OCI-M1 (cell line): ENCODE measurements at places on chromosomes 11 and 22.

- DNase-seq: no peak
Observed at GRCh38 chr11:43833657-43834073, 47.0 kb upstream of the ALKBH3 start.

GRCh38 chr22:21994881-21995444, 12.4 kb upstream of the TOP3B start:
- no peak for DNase-seq

DNA sequence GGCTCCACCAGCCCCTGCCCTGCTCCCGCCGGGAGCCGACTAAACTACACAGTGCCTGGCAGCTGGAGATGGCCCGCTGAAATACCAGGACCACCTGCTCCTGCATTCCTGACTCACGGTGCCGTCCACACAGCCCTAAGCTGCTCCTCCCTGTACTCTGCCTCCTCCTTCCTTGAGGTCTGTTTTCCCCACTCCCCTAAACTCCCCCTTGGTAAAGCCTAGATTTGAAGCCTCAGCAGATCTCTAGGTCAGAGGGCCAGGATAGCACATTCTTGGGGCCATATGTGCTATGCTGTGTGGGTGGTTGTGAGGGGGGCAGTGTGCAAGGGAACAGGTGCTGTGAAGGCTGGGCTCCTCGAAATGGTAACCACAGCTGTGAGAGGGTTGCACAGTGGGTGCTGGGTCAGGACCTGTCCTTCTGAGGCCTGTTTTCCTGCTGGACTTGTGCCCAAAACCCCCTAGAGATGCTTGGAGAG, 9.7 kb downstream of the LRFN4 start:
- DNase-seq: no peak

GRCh38 chr22:43110927-43111623, 525 bp downstream of the BIK start:
- no peak for DNase-seq

DNA sequence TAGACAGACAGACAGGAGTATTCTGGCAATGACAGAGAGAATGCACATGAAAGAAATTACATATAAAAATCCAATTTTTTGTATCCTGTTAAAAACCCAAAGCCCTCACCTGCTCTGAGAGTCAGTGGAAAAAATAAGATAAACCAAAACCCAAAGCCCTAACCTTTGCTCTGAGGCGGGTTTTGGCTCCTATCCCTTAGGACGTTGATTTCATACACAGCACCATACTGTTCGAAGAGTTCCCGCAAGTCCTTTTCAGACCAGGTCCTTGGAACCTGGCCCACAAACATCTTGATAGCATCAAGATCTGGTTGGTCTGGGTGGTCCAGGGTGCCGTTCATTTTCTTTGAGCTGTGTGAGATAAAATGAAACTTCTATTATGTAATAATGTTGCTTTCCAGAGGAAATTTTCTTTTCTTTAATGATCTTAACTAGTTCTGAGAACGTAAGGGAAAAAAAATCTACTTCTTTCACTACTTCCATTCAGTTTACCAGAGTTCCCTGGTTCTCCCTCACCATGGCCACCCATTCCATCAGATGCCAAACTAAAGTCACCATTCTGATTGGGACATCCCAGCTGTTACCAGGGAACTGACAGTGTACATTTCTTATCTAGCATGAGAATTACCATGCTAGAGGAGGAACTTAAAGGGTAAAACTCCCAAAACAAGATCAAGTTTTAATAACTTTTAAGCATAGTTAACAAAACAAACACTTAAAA, 39.9 kb upstream of the RAPSN start:
- DNase-seq: peak; percentile 24

- no peak for DNase-seq
Observed at GRCh38 chr11:47186700-47187695, 764 bp upstream of the PACSIN3 start.

GRCh38 chr22:46579751-46580449, 40.3 kb upstream of the GRAMD4 start:
- no peak for DNase-seq

DNA sequence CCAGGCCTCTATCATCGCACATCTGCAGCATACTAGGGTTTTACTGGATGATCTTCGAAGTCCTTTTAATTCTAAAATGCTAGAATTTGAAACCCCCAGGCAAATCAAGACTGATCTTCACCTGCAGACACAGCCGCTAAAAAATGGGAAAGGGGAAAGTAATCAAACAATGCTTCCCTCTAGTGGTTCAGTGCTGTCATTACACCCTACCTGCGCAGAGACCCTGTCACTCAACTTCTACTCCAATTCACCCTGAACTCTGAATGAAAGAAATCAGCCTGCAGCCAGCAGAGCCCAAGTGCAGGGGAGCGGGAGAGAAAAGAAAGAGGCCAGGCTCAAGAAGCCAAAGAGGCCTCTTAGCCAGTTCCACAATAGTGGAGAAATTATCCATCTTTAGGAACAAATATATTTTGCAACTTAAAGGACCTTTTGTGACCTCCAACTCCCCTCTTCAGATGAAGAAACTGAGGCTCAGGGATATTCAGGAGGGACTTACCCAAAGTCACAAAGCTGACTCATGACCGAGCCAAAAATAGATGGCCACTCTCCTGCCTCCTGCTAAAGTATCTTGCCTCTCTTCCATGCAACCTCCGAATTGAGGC, 33.0 kb downstream of the SERGEF start:
- peak; percentile 57 for DNase-seq

GRCh38 chr11:45917623-45918330, at the start of gene PEX16:
Gene PEX16, minus strand, starts transcription at chr11:45917877. Its CDS starts 66 bp downstream, at chr11:45917811.
- peak; percentile 99 for DNase-seq

- DNase-seq: no peak
Observed at GRCh38 chr11:46363031-46363407, 15.8 kb downstream of the DGKZ start.

- DNase-seq: no peak
Observed at GRCh38 chr11:6142936-6143335, 27.2 kb downstream of the OR52B2 start.

- DNase-seq: no peak
Observed at GRCh38 chr11:96306600-96306932, 36.4 kb downstream of the MAML2 start.

GRCh38 chr11:57364851-57365660, 15.9 kb downstream of the PRG3 start:
- no peak for DNase-seq

- peak; percentile 39 for DNase-seq
Observed at GRCh38 chr22:39522567-39523300, 2.4 kb downstream of the ATF4 start.

DNA sequence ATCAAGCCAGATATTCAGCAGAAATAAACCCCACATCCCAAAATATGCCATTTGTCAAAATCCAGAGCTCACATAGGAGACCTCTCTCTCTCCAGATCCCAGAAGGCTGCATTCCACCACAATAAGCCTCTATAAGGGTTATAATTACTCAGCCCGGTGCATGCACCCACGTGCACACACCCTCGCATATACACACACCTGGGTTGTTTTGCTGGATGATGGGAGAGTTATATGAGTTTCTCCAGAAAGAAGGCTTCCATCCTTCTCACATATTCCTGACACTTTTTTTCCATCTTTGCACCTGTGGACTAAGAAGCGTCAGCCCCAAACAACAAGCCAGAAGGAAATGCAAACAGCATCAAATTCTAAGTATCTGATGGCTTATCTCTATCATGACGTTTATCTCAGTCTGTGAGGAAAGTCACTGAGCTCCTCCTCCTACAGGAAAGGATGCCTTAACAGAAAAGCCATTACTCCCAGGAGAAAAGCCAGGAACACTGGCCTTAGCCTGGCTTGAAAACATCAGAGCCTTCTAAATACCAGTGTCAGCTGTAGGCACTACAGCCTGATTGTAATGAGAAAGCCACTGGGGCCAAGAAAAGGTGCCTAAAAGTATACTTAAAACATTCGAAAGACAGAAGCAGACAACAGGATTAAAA, 253.2 kb downstream of the LARGE1 start:
- no peak for DNase-seq

GRCh38 chr22:24002272-24002671, 3.0 kb downstream of the GSTT4 start:
- DNase-seq: no peak

GRCh38 chr11:98260983-98261382, 759.8 kb upstream of the CNTN5 start:
- no peak for DNase-seq

DNA sequence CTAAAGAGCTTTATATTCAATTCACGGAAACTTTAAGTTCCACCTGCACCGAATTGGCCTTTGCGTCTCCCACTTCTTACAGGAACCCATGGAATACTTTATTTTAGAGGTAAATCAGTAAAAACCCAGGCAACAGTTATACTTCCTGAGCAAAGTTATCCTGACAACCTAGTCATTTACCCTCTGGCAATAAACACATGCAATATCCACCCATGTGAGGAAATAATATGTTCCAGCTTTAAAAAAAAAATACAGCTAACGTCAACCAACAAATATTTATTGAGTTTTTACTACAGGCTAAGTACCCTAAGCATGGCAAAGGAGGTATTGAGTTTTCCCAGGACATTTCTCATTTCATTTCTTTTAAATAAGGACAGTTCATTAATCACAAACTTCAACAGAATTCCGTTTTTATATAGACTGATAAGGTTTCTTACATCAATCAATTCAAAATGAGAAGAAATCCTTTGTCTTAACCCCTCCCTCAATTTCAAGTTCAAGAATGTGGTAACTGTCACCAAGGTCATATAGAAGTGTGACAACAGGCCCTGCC, 38.3 kb upstream of the CCDC34 start:
- DNase-seq: no peak

- peak; percentile 46 for DNase-seq
Observed at GRCh38 chr11:79466411-79466810, 25.6 kb upstream of the TENM4 start.

GRCh38 chr11:110529043-110529442, 99.3 kb downstream of the FDX1 start:
- DNase-seq: peak; percentile 67

DNA sequence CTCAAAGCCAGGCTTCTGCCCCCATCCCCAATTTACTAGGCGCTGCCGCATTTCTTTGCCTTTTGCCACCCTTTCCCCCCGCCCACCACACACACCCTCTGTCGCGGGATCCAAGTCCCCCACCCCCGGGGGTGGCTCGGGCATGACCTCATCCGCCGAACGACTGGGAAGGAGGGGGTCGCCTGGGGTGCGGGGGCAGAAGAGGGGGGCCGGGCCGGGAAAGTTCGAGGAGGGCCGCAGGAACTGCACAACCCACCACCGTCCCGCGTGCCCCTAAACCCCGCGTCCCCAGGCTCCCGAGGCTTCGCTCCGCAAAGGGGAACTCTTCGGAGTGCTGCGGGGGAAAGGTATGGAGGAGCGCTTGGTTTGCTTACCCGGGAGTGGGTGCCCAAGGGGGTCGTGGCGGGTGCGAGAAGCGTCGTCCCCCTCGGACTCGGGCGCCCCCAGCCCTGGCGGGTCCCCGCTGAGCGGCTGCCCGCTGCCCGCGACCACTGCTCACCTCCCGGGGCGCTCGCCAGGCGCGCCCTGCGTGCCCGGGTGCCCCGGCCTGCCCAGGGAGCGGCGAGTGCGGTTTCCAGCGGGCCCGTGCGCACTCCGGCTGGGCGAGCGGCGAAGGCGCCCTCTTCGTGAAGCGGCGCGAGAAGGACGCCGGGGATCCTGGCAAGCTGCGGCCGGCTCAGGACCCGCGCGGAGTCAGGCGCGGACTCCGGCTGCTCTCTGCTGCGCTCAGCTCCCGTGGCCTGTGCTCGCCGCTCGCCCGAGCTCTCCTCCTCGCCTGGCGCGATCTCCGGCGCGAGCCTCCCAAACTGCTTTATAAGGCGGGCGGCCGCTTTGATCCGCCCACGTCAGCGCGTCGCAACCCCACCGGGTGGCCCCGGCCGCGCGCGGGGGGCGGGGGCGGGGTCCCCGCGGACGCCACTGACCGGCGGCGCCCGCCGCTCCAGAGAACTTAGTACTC, 4.0 kb upstream of the WNT11 start:
- DNase-seq: no peak

GRCh38 chr11:18785411-18785810, 6.2 kb downstream of the PTPN5 start:
- no peak for DNase-seq

DNA sequence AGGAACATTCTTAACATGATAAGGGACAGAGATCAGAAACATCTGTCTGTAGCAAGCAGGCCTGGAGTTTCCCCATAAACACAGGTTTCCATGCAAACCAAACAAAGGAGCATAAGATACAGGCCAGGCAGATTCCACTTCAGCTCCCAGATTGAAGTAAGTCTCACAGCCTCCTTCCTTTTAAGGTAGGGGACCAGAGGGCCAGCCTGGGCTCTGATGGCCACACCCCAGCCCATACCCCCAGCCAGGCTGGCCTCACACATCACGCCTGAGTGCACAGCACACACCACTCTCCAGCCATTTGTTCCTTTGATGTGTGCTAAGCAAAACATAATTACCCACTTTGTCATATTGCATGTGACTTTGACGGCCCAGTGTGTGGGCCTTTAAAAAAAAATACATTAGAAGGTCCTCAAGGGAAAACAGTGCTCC, 518.7 kb downstream of the NTM start:
- no peak for DNase-seq

DNA sequence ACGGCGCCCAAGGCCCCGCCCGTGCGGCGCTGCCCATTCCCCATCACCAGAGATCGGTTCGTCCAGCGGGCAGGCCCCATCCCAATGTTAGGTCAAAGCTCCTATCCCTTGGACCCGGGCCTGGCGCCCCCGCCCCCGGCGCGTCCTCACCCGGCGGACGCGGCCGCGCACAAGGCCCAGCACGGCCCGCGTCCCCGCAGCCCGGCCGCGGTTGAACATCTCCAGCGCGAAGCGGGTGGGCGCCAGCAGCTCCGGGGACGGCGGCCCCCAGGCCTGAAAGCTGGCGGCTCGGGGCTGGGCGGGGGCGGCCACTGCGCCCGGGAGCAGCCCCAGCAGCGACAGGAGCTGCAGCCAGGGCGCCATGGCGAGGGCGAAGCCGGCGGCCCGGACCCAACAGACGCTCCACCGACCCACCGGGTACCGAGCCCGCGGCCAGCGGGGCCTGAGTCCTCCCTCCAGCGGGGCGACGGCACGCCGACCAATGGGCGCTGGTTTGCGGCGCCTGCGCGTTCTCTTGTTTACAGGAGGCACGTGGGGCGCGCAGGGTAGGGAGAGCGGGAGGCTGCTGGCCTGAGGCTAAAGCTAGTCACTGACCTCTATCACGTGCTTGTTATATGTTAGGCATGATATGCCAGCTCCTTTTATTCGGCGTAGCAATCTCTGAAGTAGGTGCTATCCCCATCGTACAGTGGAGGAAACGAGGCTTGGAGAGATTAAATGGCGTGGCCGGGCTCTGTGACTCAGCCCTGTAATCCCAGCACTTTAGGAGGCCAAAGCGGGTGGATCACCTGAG, at the start of gene CTSF:
TSS of gene CTSF (minus strand) at position 483 of the 793 bp plus-strand sequence. CDS start at position 363, 120 bp downstream.
- peak; percentile 89 for DNase-seq

DNA sequence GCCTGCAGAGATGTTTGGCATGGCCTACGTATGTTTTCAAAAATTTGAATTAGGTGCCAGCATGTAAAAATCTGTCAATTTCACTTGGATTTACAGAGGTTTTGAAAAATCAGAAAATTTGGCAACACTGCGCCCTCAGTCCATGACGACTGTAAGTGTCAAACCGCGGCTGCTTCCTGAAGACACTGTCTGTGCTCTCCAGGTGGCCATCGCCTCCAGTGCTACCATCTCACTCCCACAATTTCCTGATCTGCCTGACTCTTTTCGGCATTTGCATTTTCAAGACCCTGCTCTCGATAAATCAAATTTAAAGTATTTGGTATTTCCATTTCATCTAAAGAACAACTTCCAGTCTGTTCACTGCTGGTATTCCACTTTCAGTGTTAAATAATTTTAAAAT, 34.6 kb downstream of the VSIG10L2 start:
- no peak for DNase-seq

- peak; percentile 81 for DNase-seq
Observed at GRCh38 chr22:41512421-41513194, 31.7 kb downstream of the POLR3H start.
